NCI-H345 (cell line): ENCODE measurements at places on chromosomes 16 and 17.

DNA sequence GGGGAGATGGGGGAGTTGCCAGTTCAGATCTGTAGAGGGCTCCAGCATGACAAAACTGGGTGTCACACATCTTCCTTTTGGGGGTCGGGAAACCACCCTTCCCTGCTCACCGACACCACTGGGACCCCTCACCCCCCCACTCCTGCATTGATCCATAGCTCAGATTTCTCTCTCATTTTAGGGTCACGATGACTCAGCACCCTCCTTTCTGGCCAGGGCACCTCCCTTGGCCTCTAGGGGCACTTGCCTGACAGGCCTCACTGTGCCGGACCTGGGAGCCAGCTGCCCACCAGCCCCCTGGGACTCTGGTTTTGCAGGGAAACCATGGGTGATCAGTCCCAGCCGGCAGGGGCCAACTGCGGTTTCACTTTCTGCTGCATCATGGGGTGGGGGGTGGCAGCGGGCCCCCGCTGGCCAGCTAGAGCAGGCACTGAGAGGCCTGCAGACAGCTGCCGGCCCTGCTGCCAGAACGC lies 239.4 kb downstream of the MRTFB start:
- no peak for DNase-seq

- peak; percentile 2 for DNase-seq
Observed at GRCh38 chr17:11495613-11496012, 102.7 kb upstream of the DNAH9 start.

DNA sequence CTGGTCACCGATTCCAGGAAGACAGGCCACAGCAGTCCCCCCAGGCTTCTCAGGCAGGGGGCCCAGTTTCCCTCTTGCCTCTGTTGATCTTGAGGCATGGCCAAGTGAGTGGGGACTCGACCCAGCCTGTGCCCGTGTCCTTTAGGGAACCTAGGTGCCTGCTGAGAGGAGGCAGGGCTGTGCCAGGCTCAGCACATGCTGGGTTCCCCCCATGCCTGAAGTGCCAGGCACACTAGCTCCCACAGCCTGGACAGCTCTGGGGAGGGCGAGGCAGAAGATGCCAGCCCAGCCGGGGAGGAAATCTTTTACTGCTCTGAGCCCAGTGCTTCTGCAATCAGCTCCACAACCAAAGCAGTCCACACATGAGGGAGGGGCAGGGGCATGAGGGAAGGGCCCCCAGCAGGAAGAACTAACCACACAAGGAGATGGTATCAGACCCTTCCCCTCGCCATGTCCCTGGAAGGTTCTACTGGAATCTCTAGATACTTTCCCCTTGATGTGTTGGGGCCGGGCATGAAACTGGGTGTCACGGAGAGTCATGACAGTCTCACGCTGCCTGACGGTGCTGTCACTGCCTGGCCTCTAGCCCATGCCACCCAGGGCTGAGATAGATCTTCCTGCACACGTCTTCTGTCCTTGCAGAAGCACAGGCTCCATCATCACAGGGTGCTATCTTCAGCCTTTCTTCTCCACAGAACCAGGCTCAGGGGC lies 25.5 kb downstream of the MYO18A start:
- DNase-seq = no peak

- DNase-seq = no peak
Observed at GRCh38 chr17:19433255-19433654, 22.2 kb downstream of the RNF112 start.

- no peak for DNase-seq
Observed at GRCh38 chr16:1434644-1435592, 4.0 kb downstream of the PERCC1 start.
